CD4-positive, alpha-beta T cell treated with Interleukin-10 for 1 hour (primary cell): ENCODE measurements at places on chromosomes 2 and 18.

GRCh38 chr2:210309548-210310233, 5.3 kb downstream of the MYL1 start:
- DNase-seq = no peak

- DNase-seq = no peak
Observed at GRCh38 chr2:104915107-104915793, 61.3 kb downstream of the POU3F3 start.

- DNase-seq = no peak
Observed at GRCh38 chr18:32480581-32480980, 9.9 kb upstream of the GAREM1 start.

DNA sequence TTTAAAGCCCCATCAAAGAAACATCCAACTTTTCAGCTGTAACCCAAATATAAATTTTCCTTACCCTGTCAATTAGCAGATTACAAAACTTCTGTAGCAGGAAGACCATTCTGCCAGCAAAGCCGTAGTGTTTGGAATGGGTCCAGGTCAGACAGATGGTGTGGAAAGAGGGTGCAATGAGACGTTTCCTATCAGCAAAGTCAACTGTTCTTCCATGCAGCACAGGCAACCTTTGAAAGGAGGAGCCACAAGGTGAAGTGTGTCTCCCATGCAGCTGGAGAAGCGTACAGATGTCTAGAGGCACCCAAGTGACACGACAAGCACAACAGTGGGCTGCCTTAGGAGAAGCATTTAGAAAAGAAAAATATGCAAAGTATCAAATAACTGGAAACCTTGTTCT, 83.7 kb downstream of the SP3 start:
- DNase-seq = no peak

GRCh38 chr2:234257859-234258561, 207.5 kb downstream of the SPP2 start:
- no peak for DNase-seq

DNA sequence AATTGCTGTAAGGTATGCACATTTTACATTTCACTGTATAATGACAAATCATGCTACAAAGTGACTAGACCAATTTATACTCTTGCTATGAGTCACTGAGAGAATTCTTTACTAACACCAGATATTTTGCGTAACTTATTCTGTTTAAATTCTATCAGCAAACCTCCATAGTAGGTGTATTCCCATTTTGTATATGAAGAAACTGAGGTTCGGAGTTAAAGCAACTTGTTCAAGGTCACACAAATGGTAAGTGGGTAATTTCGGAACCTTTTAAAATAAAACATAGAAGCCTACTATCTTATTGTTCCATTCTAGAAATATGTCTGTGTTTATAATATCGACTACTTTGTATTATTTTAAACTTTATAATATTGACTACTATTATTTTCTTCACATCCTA, 15.9 kb upstream of the CPS1 start:
- no peak for DNase-seq

DNA sequence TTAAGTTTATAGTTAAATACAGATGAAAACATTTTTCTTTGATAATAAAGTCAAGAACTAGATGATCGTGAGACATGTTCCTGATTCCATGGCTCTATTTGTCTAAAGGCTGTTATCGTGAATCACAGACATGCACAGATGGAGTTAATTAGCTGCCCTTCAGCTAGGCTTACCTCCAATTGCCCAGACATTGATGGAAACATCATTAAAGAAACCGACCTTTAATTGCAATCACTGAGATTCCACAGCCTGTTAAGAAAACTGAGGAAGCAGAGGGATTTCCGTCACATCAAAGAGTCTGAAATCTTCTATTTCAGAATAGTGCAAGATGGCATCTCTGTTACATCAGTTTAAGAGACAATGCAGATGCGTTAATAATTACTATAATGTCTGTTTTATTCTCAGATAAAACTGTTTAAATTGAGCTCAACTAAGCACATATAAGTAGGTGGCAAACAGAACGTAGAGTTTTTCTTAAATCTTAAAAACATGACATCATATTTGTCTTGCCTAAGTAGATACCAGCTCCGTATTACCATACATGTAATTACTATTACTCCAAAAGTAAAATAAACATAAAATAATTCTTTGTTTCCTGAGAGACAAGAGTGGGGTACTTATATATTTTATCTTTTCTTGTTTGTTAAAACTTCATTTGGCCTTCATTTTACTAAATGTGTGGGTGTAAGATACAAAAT, 23.9 kb upstream of the CRACDL start:
- DNase-seq = no peak

DNA sequence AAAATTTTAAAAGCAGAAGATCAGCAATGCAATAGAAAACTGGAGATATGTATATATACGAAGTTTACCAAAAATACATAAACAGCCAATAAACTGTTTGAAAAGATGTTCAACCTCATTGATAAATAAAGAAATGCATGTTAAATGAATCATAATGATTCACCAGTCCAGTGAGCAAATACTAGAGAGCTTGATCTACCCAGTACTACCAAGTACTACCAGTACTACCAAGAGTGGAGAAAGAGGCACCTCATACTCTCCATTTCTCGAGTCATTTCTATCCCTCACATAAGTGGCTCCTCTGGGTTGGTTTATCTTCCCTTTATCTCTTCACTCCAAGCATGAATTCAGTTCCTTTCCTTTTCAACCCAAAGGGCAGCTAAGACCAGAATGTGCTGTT, 138.9 kb downstream of the MREG start:
- DNase-seq = no peak

- DNase-seq = no peak
Observed at GRCh38 chr2:237345891-237346640, 67.9 kb downstream of the COL6A3 start.

- DNase-seq = no peak
Observed at GRCh38 chr2:239730897-239731296, 294.2 kb downstream of the NDUFA10 start.

DNA sequence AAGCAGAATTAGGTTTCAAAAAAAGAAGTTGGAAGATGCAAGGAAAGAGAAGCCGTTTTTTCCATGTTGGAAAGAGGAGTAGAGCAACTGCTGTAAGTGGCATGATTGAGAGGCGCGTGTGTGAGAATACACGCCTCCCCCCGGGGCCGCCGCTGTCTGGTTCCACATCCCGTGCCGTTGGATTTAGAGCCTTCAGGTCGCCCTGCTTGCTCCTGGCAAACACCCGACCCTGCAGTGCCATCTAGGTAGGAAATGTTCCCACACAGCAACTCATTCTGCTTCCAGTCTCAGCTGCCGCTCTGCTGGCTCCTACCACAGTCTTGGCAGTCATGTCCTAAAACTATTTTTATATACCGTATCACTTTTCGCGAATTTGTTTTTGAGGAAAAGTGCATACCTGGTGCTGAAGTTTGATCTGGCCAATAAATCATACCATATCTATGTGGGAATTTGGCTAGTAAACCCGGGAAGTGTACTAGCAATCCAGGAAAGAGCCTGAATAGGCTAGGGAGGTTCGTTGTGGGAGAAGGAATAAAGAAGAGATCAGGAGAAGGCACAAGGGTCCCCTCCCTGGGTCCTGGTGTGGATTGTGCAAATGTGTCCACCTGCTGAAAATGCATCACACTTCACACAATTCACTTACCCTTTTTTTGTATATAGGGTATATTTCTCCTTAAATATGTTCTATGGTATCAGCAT, 372.7 kb downstream of the FBXO15 start:
- no peak for DNase-seq

GRCh38 chr2:207812058-207812725, 42.5 kb upstream of the FZD5 start:
- no peak for DNase-seq

GRCh38 chr2:37604716-37605115, 66.7 kb downstream of the CDC42EP3 start:
- no peak for DNase-seq

DNA sequence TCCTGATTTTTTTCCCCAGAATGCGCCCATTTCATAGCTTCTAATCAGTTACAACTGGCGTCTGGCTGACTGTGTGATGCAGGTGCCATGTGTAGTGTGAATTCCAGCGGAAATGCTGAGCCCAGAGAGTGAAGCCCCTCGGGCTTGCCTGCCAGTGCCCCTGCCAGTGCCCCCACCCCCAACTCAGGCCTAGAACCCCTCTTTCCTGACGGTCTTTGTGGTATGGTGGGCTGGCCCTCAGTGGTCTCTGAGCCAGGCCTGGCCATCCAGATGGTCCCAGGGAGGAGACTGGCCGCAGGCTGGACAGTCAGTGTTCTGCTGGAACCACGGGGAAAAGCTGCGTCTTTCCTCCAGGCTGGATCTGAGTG, 3.1 kb downstream of the RAMP1 start:
- no peak for DNase-seq

- DNase-seq = no peak
Observed at GRCh38 chr18:24398540-24398939, 916 bp upstream of the OSBPL1A start.

GRCh38 chr2:111161971-111162370, 41.3 kb downstream of the BCL2L11 start:
- no peak for DNase-seq

- DNase-seq = no peak
Observed at GRCh38 chr2:86157009-86157556, 38.2 kb downstream of the IMMT start.

- DNase-seq = no peak
Observed at GRCh38 chr2:218875692-218876246, 4.9 kb upstream of the WNT10A start.

GRCh38 chr2:80169811-80170594, 134.5 kb downstream of the LRRTM1 start:
- no peak for DNase-seq

- no peak for DNase-seq
Observed at GRCh38 chr2:150482111-150482510, 5.4 kb downstream of the RND3 start.
